ENCODE measurements at places on chromosomes 5 and 9.

DNA sequence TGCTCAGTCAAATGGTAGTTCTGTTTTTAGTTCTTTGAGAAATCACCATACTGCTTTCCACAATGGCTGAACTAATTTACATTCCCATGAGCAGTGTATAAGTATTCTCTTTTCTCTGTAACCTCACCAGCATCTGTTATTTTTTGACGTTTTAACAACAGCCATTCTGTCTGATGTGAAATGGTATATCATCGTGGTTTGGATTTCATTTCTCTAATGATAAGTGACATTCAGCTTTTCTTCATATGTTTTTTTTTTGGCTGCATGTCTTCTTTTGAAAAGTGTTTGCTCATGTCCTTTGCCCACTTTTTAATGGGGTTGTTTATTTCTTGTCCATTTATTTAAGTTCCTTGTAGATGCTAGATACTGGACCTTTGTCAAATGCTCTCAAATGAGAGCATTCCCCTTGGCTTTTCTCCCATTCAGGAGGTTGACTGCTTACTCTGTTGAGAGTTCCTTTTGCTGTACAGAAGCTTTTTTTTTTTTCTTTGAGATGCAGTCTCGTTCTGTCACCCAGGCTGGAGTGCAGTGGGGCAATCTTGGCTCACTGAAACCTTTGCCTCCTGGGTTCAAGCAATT lies 58.7 kb upstream of the RGMB start:
- no peak for DNase-seq

DNA sequence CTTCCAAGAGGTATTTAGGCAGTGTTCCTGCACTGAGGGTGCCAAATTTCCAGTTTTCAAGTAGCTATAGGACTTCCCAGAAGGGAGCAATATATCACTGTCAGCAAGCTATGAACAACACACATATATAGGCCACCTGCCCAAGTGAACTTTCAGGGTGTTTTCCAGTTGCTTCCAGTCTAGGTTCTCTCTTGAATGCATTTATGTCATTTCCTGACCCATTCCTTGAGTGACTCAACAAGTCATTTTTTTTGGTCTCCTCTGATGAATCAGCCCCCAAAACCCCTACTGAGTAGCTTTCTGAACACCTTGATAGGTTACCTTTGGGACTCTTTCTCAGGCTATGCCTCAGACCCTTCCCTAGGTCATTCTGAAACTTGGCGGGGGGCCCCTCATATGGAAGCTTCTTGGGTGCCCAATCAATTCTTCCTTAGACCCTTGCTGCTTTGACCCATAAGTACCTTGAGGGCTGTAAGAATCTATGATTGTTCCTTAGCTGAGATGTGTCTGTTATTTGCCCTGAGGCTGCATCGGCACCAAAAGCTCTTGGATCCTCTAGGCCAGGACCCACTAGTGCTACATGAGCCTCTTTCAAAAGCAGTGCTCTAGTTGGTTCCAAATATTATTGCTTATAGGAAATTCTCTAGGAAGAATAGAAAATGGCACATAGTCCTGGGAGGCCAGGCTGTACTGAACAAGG lies 12.4 kb downstream of the DNAJB5 start:
- peak; percentile 53 for DNase-seq

DNA sequence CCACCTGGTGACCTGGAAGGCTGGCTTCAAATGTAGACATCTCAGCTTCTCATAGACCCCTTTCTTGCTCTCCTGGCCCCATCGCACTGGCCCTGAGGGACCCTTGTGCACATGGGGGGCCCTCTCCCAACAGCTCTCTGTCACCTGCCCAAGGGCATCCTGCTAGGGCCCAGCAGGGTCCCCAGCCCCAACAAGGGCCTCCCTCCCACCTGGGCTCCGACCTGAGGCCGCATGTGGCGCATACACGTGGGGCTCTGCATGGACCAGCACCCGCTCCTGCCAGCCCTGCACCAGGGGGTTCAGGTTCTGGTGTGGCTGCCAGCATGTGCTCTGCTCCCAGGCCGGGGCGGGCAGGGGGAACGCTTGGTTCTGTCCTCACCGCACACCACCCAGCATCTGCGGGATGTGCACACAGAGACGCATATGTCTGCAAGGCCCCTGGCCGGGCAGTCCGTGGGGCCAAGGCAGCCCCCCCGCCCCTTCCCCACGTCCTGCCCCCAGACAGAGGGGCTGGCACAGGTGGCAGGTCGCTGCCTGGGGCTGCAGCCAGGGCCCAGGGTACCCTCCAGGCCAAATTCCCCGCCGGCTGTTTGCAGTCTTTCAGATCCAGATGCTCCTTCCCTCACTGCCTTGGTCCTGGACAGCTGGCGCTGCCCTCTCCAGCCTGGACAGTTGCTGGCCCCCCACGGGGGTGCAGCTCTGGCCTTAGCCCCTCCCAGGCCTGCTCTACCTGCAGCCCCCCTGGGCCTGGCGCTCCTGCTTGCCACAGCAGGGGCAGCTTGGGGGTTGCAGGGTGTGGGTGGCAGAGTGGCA lies 17.9 kb upstream of the NRARP start:
- no peak for DNase-seq

- peak; percentile 44 for DNase-seq
These were observed 341.8 kb downstream of the PIK3R1 start for GRCh38 chr5:68557162-68557936.

DNA sequence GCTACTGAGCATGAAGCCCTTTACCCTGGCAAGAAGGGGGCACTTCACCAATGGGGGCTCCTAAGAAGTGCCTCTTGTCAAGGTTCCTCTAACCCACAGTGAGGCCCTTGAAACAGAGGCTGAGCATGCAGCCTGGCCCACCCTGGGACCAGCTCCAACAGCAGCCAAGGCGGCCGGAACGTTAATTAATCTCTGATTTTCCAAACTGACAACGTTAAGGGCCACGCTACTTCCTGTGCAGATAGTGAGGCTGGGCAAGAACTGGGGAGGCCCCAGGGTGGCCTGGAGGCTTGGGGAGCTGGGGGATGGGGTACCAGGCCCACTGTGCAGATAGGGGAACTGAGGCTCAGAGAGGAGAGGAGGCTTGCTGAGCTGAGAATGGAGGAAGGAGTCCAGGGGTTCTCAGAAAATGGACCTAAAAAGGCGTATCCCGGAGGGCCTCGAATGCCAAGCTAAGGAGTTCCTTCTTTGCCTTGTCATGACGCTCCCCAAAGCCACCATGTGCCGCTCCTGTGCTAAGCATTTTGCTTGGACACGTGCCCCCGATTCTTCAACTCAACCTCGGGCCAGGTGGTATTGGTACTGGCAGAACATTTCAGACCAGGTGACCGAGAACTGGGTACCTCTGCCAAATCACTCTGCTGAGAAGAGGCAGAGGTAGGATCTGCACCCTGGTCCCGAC lies 72.0 kb upstream of the STXBP1 start:
- DNase-seq: no peak

DNA sequence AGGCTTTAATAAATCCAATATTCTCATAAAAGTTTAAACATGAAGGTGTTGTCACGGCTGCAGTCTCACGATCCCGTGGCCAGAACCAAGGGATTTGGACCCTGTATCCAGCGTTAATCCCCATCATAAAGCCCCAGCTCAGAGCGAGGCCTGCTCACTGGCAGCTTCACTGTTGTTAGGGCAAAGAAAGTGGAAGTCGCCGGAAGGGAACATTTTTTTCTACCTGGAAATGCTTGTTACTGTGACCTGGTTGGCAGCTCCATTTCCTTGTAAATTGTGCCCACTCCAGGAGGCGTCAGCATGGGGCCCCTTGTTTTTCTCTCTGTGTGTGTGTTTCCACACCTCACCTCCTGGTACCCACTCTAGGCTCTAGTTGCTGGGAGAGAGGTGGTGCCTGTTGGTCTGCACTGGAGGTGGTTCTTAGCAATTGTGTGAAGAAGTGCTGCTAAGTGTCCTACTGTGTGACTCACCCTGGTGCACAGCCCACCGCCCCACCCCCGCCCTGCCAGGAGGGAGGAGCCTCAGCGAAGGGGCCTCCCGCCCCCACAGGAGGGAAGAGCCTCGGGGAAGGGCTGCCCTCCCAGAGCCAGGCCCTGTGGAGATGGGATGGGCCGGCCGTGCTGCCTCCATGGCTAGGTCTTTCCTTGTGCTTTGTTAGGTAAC lies 105.1 kb downstream of the EHMT1 start:
- peak; percentile 53 for DNase-seq

GRCh38 chr9:86535406-86535915 lies 181.3 kb upstream of the TUT7 start:
- DNase-seq: no peak

DNA sequence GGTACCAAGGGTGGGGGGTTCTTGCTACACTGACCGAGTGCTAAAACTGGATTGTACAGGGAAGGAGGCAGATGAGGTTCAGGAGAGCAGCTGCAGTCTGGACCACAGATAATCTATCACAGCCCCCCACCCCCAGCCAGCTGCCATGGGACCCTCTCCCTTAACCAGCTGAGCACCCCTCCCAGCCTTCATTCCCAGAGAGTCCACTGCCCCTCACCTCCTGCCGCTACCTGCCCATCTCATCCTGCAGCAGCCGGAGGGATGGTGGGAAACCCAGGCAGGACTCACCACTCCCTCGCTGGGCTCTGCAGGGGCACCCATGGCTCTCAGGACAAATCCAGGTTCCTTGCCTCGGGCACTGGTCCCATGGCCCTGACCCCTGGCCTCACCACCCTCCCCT lies 66.7 kb downstream of the MRPL36 start:
- no peak for DNase-seq

GRCh38 chr5:153755913-153756500 lies 265.5 kb downstream of the GRIA1 start:
- DNase-seq: no peak

GRCh38 chr5:31854181-31855133 lies 215.5 kb downstream of the PDZD2 start:
- DNase-seq: peak; percentile 68

- peak; percentile 39 for DNase-seq
These were observed 140.3 kb downstream of the PCSK1 start for GRCh38 chr5:96292582-96293247.

- DNase-seq: no peak
These were observed 89.7 kb upstream of the PRLR start for GRCh38 chr5:35320029-35320428.

DNA sequence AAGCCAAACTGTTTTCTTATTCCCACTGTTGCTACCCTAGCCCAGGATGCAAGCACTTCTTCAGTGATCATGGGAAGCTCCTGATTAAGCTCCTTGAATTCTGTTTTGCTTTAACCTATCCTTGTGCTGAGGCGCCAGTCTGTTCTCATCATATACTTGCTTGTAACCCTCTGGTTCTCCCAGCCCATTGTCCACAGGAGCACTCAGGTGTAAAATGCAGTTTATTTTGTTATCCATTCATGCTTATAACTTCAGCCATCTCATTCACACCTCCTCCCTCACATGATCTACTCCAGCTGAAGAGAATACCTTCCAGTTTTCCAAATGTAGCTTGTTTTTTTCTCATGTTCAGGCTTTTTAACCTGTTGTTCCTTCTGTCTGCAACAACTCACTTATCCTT lies 402.1 kb upstream of the BRINP1 start:
- DNase-seq: no peak

DNA sequence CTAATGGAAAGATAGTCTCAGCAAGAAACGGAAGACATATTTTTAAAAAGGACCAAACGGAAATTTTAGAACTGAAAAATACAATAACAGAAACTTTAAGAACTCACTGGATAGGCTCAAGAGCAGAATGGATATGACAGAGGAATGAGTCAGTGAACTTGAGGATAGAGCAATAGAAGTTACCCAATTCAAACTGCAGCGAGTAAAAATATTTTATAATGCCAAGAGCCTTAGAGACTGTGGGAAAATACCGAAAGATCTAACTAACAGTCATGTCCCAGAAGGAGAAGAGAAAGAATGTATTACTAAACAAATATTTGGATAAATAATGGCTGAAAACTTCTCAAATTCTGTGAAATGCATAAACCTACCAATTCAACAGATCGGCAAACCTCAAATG lies 40.8 kb downstream of the ADAMTS2 start:
- peak; percentile 88 for DNase-seq

DNA sequence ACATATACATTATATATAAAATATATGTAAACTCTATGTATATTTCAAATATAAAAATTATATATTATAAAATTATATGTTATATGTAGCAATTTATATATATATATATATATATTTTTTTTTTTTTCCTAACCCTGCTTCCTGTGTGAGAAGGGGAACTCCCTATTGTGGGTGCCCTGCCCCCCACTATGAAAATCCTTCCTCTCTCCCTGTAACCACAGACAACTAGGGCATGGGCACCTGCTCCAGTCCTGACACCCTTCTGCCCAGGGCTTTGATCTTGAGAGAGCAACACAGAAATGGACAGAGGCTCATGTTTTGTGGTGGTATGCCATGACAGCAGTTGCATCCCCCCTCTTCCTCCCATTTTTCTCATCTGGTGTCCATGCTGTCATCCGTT lies 148.7 kb upstream of the IL12B start:
- DNase-seq: no peak

GRCh38 chr5:1019001-1019905 lies 10.7 kb downstream of the NKD2 start:
- DNase-seq: no peak

GRCh38 chr5:180689071-180689694 lies 39.8 kb upstream of the FLT4 start:
- DNase-seq: no peak

DNA sequence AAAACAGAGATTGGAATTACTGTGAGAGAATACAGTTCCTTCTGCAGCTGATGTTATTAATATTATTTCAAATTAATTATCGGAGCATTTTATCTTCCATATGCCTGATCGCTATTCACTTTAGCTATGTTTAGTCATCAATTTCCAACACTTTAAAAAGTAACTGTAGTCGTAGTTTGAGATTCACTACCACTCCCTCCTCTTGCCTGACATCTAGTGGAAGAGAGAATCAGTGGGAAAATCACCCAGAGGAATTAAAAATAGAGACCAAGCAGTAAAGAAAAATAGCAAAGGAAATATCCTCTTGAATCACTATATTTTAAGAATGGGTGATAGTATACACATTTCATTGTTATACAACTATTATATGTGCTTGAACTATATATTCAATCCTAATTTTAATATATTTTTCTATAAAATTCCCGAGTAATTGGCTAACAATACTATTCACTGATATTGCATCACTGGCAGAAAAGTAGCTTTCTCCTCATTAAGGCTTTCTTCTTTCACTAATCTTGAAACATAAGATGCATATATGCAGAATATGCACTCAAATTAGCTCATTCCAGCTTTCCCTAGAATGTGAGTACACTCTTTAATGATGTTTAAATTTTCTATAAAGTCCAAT lies 708.7 kb downstream of the CDH9 start:
- DNase-seq: no peak

GRCh38 chr9:104494808-104495207 lies 9.3 kb upstream of the OR13F1 start:
- DNase-seq: peak; percentile 14
